Tibial artery (tissue), 4 donors: ENCODE measurements at places on chromosomes 1 and 21.

- no peak for DNase-seq
Measured at GRCh38 chr1:66711420-66711819, 40.8 kb upstream of the DYNLT5 start.

GRCh38 chr21:44378646-44379514, 25.5 kb downstream of the TRPM2 start:
- DNase-seq, result no peak

DNA sequence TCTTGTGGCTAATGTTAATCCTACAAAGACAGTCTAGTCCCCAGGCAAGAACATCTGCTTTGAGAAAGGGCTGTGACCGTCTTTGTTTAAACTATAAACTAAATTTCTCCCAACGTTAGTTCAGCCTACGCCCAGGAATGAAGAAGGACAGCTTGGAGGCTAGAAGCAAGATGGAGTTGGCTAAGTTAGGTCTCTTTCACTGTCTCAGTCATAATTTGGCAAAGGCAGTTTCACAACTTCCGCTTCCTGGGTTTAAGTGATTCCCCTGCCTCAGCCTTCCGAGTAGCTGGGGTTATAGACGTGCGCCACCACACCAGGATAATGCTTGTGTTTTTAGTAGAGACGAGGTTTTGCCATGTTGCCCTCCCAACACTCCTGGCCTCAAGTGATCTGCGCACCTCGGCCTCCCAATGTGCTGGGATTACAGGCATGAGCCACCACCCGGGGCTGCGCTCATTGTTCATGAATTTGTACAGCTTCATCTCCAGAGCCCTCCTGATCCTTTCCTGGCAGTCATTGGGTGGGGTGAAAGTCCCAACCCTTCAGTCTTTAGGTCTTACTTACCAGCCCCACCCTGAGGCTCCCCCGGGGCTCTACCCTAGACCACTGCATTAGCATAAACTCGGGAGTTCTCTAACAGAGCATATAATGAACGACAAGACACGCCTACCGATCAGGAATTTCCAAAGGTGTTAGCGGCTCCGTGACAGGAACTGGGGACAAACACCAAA, 4.9 kb upstream of the MASP2 start:
- DNase-seq, result no peak

DNA sequence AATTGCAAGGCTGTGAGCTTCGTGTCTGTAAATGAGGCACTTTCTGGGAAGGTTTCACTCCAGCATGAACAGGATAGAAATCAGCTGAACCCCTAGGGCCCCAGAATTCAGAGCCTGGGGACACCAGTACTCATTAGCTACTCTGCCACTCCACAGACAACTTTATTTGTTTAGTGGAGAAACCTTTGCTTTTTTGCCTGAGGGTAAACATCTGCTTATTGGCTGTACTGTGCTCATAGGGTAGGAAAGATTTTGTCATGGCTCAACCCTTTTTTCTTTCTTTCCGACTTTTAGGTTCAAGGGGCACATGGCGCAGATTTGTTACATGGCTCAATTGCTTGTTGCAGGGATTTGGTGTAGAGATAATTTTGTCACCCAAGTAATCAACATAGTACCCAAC, 138.4 kb upstream of the BACE2 start:
- DNase-seq, result no peak

GRCh38 chr1:24415910-24416665, 486 bp downstream of the NIPAL3 start:
- no peak for DNase-seq

DNA sequence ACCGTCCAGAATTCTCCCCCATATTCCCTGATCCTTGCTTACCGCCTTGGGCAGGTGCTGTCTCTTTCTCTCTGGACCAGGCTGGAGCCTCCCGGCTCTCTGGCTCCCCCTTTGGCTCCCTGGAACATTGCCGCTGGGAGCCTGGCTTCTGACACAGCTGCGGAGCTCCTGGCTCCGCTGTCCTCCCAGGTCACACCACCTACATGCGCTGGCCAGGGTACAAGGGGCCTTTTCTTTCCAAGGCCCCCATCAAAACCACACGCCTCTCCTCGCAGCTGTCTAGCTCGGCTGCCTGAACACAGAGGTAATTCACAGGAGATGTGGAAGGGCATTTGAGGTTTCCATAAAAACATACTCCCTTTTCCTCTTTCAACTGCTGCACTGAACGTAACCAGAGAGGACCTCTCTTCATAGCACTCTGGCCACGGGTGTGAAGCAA, 7.5 kb upstream of the ZNF648 start:
- DNase-seq, result no peak

DNA sequence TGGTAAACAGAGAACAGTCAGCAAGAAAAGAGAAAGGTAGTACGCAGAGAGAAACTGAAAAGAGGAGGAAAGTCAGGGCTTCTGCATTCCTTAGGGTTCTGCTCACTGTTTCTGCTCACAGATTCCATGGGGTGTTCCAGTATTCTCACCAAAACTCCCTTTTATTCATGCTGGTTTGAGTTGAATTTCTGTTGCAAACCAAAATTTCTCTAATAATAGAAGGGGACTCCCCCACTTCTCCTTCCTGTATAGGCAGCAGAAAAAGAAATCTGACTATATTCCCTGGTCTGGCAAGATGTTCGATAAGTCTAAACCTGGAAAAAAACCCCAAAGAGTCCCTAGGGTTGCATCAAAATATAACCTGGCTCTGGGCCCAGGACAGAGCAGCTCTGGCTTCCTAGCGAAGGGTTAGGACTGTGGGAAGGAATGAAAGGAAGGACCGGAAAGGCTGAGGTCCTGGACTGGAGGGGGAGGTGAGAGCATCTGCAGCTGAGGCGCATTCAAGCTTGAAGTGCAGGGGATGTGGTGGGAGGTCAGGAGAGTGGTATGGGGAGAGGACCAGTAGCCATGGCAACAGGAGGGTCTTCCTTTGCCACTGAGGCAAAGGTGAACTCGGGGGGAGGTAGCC, 18.8 kb upstream of the RGS16 start:
- DNase-seq, result no peak

GRCh38 chr21:36325373-36326010, 5.5 kb downstream of the MORC3 start:
- no peak for DNase-seq

GRCh38 chr21:28771790-28772501, 220.7 kb downstream of the LTN1 start:
- DNase-seq, result no peak

DNA sequence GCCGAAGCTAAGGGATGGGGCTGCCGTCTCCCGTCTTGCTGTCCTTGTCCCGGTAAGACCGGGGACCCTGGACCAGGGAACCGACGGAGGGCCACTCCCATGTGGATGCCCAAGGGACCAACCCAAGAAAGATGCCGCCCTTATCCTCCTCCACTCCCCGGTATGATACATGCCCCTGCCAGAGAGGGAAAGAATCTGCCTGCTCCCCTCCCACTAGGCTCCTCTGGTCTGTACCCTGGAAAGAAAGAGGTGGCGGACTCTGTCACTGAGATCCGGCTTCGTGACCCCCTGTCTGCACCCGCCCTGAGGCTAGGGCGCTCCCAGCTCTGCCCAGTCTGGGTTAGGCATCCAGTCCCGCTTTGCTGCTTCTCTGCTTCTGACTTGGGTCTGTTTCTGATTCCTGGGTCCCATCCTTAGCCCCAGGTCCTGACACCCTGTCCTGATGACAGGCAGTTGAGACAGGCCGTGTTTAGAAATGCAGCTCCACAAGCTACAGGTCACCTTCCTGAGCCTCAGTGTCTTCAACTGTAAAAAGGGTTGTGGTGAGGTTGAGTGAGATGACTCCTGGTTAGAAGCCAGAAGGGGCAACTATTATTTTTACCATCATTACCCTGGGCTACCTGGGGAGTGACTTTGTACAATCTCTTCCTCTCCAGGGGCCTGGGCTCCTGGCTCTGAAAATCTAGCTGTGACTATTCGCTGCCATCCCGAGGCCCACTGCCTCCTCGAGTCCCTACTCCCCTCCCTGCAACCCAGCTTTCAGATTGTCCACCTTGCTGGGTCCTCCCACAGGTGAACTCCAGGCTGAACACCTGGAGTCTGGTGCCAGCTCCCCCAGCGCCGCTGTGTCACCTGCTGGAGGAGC, 3.7 kb downstream of the MATN1 start:
- DNase-seq, result no peak

DNA sequence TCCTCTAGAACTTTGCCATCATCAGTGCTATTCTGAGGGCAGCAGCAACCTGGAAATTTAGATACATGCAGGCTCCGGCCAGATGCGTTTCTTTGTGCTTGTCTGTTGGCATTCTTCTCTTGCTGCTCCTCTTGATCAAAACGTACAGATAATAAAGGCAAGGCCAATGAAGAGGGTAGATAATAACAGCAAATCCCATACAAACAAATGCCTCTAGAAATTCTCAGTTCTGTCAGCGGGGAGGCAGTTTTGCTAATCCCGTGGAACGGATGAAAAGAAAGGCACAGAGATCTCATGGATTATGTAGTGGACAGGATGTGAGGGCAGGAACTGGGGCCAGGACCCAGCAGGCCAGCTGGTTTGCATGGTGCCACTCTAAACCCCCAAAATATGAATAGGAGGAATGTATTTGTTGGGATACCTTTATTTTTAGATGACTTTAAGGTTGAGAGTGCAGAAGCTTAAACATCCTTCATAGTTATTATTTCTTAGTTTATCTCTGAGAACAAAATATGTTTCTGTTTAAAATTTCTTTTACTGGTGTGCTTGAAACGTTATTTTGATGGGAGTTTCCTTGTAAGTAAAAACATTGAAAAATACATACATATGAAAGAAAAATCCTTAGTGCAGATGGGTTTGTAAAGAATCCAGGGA, 1.5 kb downstream of the ITSN1 start:
- no peak for DNase-seq

DNA sequence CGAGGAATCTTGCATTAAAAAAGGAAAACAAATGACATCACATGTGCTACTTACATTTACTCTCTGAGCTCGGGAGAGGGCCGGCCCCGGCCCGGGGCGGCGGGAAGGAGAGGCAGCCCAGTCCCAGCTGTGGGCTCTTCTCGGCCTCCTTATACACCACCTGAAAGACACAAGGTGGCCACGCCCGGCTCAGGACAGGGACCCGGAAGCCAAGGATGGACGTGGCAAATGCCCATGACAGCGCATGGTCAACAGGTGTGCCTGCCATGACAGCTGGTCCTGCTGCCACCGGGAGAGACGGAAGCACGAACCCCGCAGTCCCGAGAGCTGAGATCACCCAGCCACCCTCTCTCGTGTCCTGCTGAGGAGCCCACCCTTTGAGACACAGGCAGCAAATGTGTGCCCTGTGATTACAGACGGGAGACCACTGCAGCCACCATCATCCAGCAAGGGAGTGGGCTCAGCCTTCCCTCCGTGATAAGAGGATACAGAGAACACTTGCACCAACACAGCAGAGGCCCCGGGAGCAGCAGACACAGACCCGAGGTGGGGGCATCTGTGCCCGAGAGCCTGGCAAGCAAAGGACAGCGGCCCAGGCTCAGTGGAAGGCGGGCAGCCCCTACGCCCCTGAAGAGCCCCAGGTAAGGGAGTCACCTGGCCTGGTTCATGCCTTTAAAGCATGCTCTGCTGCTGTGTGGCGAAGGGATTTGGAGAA, 8.7 kb downstream of the TPRG1L start:
- DNase-seq, result no peak

GRCh38 chr1:78833491-78833890, 173.0 kb downstream of the ADGRL4 start:
- no peak for DNase-seq

DNA sequence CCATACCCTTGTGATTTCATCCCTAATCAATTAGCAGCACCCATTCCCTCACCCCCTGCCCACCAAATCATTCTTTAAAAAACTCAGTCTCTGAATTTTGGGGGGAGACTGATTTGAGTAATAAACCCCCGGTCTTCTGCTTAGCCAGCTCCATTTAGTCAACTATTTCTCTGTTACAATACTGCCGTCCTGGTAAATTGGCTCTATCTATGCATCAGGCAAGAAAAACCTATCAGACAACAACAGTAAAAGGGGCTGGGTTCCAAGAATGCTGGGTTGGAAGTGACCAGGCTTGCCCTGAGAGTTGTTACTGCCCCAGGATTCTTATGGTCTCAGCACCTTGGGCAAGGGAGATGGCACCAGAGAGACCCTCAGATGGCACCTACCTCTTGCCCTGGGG, 16.3 kb upstream of the C1orf198 start:
- DNase-seq, result no peak

GRCh38 chr1:181767001-181767708, 283.8 kb downstream of the CACNA1E start:
- no peak for DNase-seq

DNA sequence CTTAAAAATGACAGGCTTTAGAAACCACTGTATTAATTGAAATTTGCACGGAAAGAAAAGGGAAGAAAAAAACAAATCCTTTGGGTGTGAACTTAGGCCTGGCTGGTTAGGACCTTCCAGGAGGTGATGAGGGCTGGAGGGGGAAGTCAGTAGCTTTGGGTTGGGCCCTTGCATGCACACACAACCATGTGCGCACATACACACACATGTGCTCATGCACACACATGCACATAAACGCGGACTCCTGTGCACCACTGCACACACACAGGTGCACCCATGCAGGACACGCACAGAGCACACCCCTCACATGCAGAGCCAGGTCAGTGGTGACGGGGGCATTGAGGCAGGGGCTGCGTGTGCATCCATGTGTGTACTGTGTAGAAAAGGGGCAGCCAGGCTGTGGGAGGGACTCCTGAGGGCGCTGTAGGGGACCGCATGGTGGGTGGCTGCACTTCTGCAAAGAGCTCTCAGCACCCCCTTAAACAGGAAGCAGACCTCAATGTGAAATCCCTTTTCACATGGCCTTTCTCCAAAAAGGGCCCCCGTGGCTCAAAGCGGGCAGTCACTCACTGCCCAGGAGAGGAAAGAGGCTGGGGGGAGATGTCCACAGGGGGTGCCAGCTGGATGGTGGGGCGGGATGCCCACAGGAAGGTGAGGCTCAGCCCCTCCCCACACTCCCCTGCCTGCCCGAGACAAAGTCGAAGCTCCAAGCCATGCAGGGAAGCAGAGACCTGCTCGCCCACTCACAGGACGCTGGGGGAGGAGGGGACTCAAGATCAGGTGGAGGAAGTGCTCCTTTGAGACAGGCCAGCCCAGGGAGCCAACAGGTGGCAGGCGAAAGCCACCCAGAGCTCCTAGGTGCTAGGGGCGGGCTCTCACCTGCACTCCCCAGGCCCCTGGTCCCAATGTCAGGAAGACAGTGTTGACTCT, 95.2 kb downstream of the ITPKB start:
- no peak for DNase-seq

- DNase-seq, result no peak
Measured at GRCh38 chr1:2411801-2412394, 466 bp downstream of the PEX10 start.

DNA sequence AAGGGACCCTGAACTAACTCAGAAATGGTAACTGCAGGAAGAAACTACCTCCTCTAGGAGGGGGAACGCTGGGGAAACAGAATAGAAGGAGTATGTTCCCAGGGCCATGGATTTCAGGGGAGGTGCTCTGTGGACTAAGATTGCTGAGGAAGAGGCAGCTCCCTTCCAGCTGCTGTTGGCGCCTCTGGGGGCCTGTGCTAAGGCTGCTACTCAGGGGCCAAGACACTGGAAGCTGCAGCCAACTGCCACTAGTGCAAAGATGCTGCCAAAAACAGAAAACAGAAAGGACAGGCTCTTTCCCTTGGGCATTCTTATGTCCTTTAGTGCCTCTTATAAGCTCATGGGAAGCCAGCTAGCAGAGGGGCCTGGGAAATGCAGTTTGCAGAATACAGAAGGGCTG, 58.0 kb upstream of the SGIP1 start:
- DNase-seq, result no peak
